ENCODE measurements at places on chromosomes 3 and 15. TPM values are rescaled to one million over a fixed set of nuclear protein-coding genes. Genes with fewer than 3 reads are reported as not detected.

DNA sequence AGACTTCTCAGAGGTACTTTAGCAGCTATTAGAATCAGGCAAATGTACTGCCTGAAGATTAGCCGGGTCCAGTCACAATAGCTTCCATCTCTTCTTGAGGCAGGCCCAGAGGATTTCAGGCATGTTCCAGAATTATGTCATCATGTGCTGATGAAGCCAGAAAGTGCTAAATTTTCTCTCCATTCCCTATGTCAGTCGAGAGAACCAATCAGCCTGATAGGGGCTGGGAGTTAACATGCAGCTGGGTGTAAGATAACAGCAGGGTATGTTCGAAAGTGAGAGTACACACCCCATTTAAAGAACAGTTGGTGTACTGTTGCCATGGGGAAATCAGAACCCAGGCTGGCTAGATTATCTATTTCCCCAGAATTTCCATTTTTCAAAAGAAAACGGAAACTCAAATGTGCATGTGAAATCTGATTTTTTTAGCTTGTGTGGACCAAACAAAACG is 48.7 kb downstream of the MYH15 start:
- DNase-seq = no peak

DNA sequence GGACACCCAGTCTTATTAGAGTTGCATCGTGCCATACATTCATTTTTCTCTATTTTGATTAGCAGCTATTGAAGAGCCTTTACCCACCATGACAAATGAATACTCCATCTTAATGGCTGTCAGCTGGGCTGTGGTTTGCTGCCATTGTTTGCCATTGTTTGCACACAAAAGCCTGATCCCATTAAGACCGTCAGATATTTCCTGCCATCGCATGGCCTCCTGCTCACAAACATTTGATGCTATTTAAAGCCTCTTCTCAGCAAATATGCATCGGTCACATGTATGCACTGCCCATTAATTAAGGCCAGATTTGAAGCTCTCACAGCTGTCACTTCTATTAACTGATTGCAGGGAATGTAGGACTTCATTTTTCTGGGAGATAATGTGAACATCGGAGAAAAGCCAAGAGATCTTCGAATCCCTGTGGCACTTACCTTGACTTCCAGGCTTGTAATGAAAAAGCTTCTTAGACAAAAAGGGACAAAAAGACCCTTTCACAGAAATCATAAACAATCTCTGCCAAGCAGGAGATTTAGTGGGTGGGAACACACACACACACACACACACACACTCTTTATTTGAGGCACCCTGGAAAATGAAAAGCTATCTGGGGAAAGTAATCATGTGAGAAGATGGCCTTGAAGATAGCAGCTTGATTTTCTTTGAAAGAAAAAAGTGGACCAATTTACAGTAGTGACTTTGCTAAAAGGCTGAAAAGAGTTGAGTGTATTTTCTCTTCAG is 175.4 kb upstream of the NR2E3 start:
- no peak for DNase-seq

DNA sequence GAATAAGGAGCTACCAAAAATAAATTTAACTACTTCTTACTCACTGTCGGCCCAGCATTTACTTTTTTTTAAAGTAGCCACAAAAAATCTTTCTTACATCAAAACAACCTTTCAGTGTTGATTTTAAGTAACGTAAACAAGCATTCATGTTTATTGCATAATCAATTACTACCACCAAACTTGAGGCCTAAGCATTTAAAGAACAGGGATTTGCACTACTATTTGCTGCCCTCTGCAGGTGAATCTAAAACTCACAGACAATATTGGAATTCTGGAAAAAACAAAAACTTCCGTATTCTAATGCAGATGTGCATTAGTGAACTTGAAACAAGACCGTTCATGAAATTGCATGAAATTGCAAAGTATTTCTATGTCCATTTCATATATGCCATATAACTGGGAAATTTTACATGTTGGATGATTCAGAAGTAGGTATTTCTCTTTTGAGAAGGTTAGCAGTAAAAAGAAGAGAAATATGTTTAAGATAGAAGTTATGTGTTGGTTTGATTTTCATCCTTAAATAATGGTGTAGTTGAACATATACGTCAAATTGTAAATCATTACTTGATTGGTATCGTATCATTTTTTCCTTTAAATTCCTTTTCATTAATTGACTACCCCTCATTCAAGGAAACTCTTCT is 55.6 kb downstream of the CGGBP1 start:
- DNase-seq = no peak

DNA sequence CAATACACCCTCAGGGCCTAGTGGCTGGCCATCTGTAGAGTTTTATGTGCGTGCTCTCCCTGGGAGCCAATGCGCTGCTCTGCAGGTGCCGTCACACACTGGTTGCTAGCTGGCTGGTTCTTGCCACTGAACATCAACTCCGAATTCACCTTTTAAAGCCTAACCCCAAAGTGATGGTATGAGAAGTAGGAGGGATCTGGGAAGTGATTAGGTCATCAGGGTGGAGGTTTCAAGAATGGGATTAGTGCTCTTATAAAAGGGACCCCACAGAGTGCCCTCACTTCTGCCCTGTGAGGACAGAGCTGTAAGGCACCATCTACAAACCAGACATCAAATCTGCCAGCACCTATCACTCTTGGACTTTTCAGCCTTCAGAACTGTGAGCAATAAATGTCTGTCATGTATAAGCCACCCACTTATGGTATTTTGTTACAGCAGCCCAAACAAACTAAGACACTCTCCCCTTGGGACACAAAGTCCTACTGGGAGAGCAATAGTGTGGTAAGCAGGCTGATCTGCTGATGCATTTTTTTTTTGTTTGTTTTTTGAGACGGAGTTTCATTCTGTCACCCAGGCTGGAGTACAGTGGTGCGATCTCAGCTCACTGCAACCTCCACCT is 20.3 kb downstream of the RGMA start:
- no peak for DNase-seq

GRCh38 chr3:178304758-178305467 is 231.3 kb upstream of the KCNMB2 start:
- DNase-seq = no peak

GRCh38 chr3:123605789-123606234 is 21.0 kb upstream of the HACD2 start:
- no peak for DNase-seq

DNA sequence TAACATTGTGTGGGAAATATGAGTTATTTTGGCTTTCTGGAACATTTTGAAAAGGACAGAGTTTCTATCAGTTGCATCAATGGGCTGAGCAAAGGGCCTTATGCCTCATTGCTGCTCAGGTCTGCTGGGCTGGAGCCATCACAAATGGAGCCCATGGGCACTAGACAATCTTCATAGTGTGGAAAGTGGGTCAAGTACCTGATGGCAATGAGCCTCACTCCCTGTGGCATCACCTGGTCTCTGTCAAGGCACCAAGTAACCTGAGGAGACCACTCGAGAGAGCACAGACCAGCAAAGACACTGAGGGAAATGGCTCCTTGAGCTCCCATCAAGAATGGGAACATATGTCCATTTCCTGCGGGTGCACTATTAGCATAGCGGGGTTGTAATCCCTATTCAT is 96.7 kb upstream of the PPP2R3A start:
- no peak for DNase-seq

DNA sequence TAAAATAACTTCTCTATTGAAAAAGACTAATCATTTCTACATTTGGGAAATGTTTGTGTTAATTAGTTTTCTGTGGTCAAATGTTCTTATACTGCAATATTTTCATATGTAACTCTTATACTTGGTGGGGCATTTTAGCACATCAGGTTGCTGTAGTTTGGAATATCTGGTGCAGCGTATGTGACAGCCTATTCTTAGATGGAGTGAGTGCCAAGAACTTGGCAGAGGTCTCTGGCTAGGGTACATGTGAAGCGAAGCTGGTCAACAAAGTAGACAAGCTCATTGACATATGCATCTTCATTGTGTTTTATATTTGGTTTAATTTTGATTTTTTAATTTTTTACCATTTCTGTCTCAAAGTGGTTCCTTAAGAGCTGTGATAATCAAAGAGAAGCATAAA is 53.2 kb downstream of the CHAC1 start:
- no peak for DNase-seq

GRCh38 chr15:96457841-96458240 is 127.3 kb downstream of the NR2F2 start:
- DNase-seq = no peak

DNA sequence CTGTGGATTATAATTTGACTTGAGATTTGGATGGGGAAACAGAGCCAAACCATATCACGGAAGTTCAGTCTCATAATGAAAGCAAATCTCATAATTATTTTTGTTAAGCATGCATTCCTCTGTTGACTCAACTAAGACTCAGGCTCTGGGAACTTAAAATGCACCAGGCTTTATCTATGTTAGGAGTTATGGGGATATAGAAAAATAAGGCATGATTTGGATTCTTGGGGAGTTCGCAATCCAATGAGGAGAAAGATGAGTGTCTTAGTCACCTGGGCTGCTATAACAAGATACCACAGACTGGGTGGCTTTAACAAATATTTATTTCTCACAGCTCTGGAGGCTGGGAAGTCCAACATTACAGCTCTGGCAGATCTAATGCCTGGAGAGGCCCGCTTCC is 89.4 kb upstream of the TJP1 start:
- no peak for DNase-seq

DNA sequence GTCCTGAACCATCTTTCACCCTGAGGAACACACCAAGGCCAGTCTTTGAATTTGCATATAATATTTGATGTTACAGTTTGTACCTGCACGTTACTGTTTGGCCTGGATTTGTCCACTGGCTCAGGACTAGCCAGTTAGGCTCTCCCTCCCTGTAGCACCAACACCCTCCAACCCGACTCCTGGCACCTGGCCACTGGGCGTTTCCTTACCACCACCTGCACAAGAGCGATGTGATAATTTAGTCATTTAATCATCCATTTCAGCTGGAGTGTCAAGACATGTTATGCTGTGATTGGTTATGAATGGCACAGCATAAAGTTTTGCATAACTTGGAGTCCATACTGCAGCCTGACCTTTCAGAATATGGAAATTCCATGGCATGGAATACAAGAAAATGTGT is 242.4 kb downstream of the KCNMB2 start:
- DNase-seq = no peak

- no peak for DNase-seq
These were observed 1.8 kb downstream of the RBMS3 start for GRCh38 chr3:29282427-29283230.

RBMS3 gene
- 28.1 TPM for total RNA-seq

TF gene
- 0.63 TPM for total RNA-seq

EPM2AIP1 gene
- 17.0 TPM for total RNA-seq

DGKG gene
- total RNA-seq = 10.8 TPM

NDUFAF3 gene
- 150 TPM for total RNA-seq

CDCP1 gene
- total RNA-seq = 0.24 TPM

RTP1 gene
- total RNA-seq = not detected

SOX2 gene
- total RNA-seq = not detected

PCLAF gene
- not detected for total RNA-seq

CADPS gene
- total RNA-seq = not detected
